ENCODE measurements at places on chromosomes 7 and 10. TPM values are rescaled to one million over a fixed set of nuclear protein-coding genes. Genes with fewer than 3 reads are reported as not detected.

SLC18A3 gene
- total RNA-seq: not detected

IL15RA gene
- 31.1 TPM for total RNA-seq

ZMIZ2 gene
- total RNA-seq: 103 TPM

GIMAP1 gene
- total RNA-seq: 6.8 TPM

COL17A1 gene
- total RNA-seq: not detected

GRCh38 chr10:128125944-128126764 lies at the start of gene MKI67:
TSS of gene MKI67 (minus strand) at chr10:128126423. CDS start at chr10:128125667, 756 bp downstream.
- H3K27me3 ChIP-seq: peaks cover 7% of the 10 kb centered on the region
- peak within 1 kb of the TSS; percentile 98 for H3K4me3 ChIP-seq
- peaks cover 42% of the 10 kb centered on the region for H3K4me1 ChIP-seq
- DNase-seq: peak; percentile 96
- peaks cover 41% of the 10 kb centered on the region for H3K36me3 ChIP-seq

DNA sequence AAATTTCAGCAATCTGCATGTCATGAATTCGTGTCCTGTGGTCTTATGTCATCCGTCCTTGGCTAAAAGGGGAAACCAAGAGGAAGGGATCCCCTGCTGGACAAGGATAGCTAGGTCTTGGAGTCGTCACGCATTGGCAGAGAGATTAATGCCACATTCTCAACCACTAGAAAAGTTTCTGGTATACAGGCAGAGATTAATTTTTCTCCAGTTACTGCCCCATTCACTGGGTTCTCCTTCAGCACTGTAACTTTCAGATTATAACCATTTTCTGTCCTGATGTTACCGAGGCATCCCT lies 1060.6 kb upstream of the AUTS2 start:
- no peaks in the 10 kb centered on the region for H3K27me3 ChIP-seq
- H3K4me1 ChIP-seq: no peaks in the 10 kb centered on the region

DNA sequence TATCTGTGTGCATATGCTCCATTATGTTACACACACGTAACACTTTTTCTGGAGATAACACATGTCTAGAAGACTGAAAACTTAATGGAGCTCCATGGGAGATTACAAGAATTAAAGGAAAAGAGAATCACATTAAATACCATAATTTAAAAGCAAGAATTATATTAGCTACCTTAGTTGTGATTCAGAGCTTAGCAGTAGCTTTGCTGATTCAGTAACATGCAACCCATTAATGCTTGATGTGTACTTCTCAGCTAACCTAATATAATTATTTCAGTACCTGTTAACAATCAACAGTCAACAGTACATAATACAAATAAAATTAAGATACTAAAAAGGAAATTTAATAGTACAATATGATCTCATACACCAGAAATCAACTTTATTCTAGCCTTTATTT lies 73.8 kb upstream of the GPR22 start:
- no peak overlapping the region for H3K4me3 ChIP-seq
- H3K36me3 ChIP-seq: peaks cover 6% of the 10 kb centered on the region
- DNase-seq: no peak
- H3K4me1 ChIP-seq: no peaks in the 10 kb centered on the region

- no peak overlapping the region for H3K4me3 ChIP-seq
- DNase-seq: no peak
- peaks cover 75% of the 10 kb centered on the region for H3K36me3 ChIP-seq
- no peaks in the 10 kb centered on the region for H3K27me3 ChIP-seq
- H3K4me1 ChIP-seq: peaks cover 43% of the 10 kb centered on the region
Observed at GRCh38 chr7:157370742-157371141, 33.9 kb downstream of the DNAJB6 start.

GRCh38 chr7:48170506-48170905 lies 752 bp upstream of the ABCA13 start:
- no peak for DNase-seq
- no peaks in the 10 kb centered on the region for H3K36me3 ChIP-seq
- H3K4me3 ChIP-seq: no peak overlapping the region
- no peak overlapping the region for H3K27ac ChIP-seq
- H3K4me1 ChIP-seq: no peaks in the 10 kb centered on the region
- H3K27me3 ChIP-seq: peaks cover 30% of the 10 kb centered on the region

DNA sequence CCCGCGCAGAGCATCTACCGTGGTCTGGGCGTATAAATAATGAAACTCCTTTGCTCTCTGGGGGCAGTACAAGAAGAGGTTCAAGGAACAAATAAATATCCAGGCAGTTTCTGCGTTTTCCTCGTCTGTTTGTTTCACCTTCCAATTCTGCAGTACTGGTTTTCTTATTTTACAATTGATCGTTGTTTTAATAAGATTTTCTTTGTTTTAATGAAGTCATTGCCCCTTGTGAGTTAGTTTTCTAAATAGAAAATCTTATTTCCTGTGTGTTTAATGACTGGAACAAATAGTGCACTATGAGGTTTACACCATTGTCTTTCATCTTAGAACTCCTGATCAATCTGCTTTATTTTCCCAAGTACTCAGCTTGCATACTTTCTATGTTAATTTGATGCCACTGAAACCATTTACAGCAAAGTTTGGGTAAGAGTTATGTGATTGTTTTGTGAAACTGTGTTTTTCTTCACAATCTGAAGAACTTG lies 1.2 kb downstream of the PLEKHA1 start:
- peaks cover 13% of the 10 kb centered on the region for H3K36me3 ChIP-seq
- peak overlapping the region; percentile 65 for H3K27ac ChIP-seq
- H3K4me1 ChIP-seq: peaks cover 22% of the 10 kb centered on the region
- no peak for DNase-seq
- peaks cover 62% of the 10 kb centered on the region for H3K27me3 ChIP-seq
- peak overlapping the region; percentile 81 for H3K4me3 ChIP-seq

- no peaks in the 10 kb centered on the region for H3K36me3 ChIP-seq
- H3K4me3 ChIP-seq: no peak overlapping the region
- peaks cover 42% of the 10 kb centered on the region for H3K27me3 ChIP-seq
- no peak overlapping the region for H3K27ac ChIP-seq
- H3K4me1 ChIP-seq: no peaks in the 10 kb centered on the region
Observed at GRCh38 chr7:21568762-21569161, 25.9 kb downstream of the DNAH11 start.
